ENCODE measurements at places on chromosomes 6 and 20. TPM values are rescaled to one million over a fixed set of nuclear protein-coding genes. Genes with fewer than 3 reads are reported as not detected.

Gene TXLNB
- under 0.01 TPM for total RNA-seq

Gene TRIM31
- total RNA-seq = not detected

Gene PLCB4
- total RNA-seq = 28.3 TPM

Gene EFCAB8
- not detected for total RNA-seq

Gene ADGRB3
- total RNA-seq = not detected

Gene PRL
- total RNA-seq = not detected

Gene VEGFA
- total RNA-seq = 190 TPM

Gene CCN5
- total RNA-seq = not detected

All from IMR-90 (cell line).